Fibroblast of upper back skin (primary cell): ENCODE measurements at places on chromosomes 7 and 10.
A peak's percentile ranks its signal among the peaks of the same experiment; 100 is the strongest.

- DNase-seq, result no peak
These were observed 38.9 kb downstream of the GLRX3 start for GRCh38 chr10:130175074-130175473.

DNA sequence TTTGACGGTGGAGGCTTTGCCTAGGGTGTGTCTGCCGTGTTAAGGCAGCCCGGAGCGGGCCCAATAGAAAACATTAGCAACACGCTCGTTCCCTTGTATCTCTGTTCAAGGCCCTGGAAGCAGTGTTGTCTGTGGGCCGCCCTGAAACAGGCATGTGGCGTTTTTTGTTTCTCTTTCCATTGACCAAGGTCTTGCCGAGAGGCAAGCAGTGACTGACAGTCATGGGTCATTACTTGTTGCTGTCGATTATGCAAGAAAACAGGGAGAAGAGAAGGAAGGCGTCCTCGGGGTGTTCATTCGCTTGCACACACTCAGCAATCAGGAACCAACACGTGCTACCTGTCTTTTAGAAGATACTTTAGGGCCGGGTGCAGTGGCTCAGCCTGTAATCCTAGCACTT lies 92.5 kb downstream of the EZH2 start:
- no peak for DNase-seq

DNA sequence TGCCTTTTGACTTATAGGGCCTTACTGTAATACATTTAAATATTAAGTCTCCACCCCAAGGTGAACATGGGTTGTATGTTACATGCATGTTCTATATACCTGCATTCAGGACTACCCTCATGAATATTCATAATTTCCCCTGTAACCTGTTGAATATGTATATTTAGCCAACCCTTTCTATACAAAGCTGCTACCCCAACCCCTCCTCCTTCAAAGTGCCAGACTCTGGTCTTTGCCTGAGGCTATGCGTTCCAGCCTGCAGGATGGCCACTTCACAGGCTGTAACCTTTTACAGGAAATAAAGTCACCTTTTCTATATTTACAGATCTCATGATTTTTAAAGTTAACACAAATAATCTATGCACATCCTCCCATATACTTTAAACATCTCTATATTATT lies 10.1 kb upstream of the UNC5B start:
- no peak for DNase-seq

DNA sequence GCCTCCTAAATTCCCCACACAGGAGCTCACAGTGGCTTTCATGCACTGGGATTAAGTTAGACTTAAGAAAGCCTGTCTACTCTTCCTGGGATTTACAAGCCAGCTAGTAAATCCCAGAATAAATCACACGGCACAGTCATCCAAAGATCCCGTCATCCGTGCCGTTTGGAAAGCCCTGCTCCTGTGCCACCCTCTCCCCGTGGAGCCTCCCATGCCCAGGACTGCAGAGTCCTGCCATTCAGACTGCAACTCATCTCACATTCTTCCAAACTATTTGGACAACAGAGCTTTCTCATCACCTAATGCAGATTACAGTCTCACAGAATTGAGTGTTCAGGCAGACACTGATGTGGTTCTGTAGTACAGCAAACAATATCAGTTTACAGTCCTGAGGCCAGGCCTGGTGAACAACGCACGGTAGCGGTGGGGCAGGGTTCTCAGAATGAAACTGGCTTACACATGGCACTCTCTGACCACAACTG lies 166.5 kb downstream of the EGFR start:
- no peak for DNase-seq

GRCh38 chr10:18334116-18334867 lies 194.1 kb downstream of the CACNB2 start:
- no peak for DNase-seq

- no peak for DNase-seq
These were observed at the start of gene PILRA for GRCh38 chr7:100373261-100373831. Gene PILRA (plus strand): TSS chr7:100373487. CDS start chr7:100373657, 170 bp downstream.

DNA sequence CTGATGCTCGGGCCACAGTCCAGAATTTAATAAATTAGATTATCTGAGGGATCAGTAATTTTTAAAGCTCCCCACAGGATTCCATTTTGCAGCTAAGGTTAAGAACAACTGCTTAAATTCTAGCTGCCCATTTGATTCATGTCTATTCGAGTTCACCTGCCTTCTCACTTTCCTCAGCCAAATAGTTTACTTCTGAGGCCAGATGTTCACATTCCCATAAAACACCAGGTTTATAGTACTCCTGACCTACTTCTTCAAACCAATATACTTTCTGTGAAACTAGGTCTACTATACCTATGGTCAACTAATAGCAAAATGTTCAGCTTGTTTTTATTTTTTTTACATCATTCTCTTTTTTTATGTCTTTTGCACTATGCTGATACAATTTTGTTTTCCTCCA lies 86.3 kb downstream of the GPR158 start:
- no peak for DNase-seq

- no peak for DNase-seq
These were observed 206.6 kb upstream of the GPR26 start for GRCh38 chr10:123459371-123460091.

DNA sequence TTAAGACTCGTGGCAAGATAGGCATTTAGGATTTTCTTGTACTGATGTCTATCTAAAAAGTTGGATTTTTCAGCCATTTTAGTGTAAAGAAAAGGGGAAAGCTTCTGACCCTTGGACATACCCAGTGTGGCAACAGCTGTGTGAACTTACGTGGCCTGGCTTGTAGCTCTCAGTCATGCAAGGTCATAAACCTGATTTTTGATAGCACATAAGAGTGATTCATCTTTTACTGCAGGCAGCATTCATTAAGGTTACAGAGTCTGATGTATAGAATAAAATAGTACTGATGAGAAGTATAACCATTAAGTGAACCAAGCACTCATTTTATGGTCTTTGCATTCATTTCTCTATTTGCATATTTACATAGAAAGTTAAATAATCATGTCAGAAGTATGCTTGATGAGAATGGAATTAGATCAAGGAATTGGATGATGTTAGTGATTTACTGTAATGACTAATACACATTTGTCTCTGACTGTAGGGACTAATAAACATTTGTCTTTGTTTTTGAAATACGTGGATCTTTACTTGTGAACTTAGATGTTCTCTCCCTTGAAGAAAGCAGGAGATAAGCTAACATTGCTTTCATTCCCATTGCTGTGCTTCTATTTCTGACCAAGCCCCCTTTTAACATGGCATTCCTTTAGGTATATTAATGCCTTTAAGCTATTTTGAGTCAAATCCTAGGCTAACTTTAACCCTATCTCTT lies 88.2 kb downstream of the GSDME start:
- DNase-seq, result peak; percentile 8

- peak; percentile 83 for DNase-seq
These were observed 4.0 kb upstream of the CFAP58 start for GRCh38 chr10:104349623-104350126.

DNA sequence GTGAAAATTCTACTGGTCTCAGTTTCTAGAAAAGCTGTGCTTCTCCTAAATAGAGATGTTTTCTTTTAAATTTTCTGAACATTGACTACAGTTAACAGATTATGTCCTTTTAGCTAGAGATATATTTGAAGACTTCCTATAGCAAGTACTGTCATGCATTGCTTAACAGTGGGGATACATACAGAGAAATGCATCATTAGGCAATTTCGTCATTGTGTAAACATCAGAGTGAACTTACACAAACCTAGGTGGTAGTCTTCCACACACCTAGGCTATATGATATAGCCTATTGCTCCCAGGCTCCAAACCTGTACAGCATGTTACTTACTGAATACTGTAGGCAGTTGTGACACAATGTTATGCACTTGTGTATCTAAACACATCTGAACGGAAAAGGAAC lies 28.5 kb downstream of the PIK3CG start:
- no peak for DNase-seq

- DNase-seq, result no peak
These were observed 953.0 kb upstream of the ZWINT start for GRCh38 chr10:57314046-57314445.

GRCh38 chr10:5413012-5413938 lies 918 bp downstream of the NET1 start:
- DNase-seq, result peak; percentile 52

DNA sequence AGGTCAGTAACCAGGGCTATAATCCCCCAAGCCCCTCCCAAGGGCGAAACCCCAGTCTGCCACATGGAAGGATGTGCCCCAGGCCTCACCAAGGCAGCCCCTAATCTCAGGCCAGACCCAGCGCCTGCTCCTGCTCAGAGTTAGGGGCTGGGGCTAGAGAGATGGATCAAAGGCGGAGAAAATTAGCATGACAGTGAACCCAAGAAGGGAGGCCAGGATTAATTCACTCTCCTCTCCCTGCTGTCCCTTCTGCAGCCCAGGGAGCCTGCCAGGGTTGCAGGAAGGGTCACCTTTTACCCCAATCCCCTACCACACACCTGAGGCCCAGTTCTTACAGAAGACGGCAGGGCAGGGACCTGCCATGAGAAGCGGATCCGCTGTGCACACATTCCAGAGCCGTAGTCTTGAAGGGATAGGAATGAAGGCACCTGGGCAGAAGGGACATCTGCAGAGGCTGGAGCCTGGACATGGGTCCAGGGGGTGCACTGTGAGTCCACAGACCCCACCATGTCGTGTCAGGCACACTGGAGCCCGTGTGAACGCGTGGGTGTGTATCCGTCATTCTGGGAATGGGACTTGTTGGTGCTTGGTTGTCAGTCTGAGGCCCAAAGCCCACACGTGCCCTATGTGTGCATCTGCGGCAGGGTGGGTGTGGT lies 11.9 kb upstream of the ZMIZ1 start:
- no peak for DNase-seq

- peak; percentile 91 for DNase-seq
These were observed 80.5 kb upstream of the PPIF start for GRCh38 chr10:79266543-79267312.

- no peak for DNase-seq
These were observed 17.5 kb upstream of the CLIP2 start for GRCh38 chr7:74271742-74272141.

DNA sequence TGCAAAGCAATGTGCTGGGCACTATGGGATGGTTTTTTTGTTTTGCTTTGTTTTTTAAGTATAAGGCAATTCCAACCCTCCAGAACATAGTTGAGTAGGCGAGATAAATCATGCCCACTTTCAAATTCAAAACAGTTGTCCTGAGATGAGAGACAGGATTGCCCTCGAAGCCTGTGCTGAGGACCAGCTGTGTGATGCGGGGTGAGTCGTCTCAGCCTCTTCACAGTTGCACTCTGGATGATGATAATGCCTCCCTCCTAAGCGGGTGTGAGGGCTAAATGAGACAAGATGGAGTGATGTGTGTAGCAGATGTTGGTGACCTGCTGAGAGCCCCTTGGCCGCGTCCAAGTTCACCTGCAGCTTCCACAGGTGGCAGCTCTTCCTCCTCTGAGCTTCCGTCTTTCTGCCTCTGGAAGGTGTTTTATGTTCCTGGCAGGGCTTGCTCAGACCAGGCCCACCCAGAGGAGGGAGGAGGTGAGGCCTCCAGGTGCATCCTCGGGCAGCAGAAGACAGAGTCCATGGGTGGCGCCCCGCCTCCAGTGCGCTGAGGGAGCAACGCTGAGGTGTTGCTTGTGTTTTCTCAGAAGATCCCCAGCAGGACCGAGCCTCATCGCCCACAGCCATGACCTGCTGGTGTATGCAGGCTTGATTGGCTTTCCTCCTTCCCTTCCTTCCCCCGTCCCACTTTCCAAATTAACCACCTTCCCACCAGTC lies 30.6 kb downstream of the ECHDC3 start:
- DNase-seq, result no peak
